Fibroblast of skin of left quadriceps (primary cell): ENCODE measurements at places on chromosomes 16 and 17.

DNA sequence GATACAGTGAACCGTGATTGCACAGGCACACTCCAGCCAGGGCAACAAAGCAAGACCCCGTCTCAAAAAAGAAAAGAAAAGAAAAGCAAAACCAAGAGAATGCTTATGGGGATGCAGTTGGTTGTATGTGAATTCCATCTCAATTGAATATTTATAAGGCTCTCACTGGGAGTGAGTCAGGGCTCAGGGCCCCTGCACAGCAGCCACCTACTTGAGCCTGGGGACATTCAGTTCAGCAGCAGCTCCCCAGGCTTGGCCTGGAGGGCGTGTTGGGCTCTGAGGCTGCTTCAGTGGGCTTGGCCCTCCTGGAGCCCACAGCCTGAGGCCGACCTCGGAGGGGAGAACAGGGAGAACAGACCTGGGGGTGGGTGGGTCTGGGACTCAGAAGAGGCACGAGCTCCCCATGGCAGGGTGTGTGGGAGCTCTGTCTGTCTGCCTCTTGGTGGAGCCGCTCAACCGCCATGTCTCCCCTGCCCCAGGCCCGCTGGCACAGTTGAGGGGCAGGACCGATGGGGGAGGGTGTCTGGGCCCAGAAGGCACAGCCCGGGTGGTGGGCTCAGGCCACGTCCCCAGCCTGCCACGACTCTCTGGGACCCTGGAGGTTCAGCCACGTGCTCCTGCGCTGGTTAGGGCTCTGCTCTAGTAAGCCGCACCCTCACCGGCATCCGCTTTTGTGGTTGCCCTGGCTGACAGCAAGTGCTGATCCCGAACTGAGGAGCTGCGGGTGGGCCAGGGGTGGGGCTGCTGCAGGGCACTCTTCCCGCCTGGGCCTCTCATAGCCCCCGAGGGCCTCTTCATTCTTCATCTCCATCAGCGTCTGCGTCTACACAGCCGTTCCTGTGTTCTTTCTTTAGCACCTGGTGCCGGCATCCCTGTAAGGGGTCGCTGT is 24.8 kb downstream of the ZFPM1 start:
- DNase-seq, result no peak

DNA sequence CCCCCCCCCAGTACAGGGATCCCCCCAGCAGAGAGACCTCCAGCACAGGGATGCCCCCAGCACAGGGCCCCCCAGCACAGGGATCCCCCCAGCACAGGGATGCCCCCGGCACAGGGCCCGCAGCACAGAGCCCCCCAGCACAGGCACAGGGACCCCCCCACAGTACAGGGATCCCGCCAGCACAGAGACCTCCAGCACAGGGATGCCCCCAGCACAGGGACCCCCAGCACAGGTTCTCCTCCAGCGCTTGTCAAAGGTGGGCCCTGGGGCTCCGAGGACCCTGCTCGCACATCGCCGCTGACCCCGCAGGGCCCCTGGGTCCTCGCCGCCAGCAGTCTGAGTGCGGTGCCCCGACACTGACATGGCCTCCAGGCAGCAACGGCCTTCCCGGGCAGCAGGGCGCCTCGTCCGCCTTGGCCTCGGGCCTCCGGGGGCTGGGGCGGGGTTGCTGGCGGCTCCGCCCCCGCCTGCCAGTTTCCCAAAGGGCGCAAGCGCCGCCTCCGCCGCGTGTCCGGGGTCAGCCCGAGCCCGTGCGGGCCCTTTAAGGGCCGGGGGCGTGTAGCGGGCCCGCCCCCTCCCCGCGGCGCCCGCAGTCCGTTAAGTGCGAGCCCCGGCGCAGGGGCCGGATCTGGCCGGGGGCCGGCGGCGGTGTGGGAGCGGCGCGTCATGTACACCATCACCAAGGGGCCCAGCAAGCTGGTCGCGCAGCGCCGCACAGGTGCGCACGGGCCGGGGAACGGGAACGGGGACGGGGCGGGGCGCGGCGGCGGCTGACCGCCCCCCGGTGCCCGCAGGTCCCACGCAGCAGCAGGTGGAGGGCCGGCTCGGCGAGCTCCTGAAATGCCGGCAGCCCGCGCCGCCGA is at the start of gene MCRIP2:
MCRIP2 (plus strand) TSS at position 503 of the 863 bp plus-strand sequence; CDS start at position 667, 164 bp downstream.
- DNase-seq, result peak; percentile 16

DNA sequence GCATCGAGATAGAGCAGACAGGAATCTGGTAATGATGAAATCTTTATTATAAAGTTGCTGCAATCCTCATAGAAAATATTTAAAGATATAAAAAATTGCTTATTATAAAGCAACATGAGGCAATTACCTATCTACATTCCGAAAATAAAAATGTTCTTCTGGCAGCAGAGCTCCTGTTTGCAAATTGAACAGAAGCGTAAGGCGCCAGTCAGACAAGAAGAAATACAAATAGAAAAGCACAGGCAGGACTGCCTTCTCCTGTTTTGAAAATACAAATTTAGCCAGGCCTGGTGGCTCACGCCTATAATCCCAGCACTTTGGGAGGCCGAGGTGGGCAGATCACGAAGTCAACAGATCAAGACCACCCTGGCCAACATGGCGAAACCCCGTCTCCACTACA is 95.6 kb downstream of the CDYL2 start:
- DNase-seq, result no peak

- no peak for DNase-seq
Observed at GRCh38 chr16:1458977-1459341, 14.6 kb upstream of the CCDC154 start.

GRCh38 chr16:56479469-56479868 is 28.1 kb downstream of the OGFOD1 start:
- no peak for DNase-seq

DNA sequence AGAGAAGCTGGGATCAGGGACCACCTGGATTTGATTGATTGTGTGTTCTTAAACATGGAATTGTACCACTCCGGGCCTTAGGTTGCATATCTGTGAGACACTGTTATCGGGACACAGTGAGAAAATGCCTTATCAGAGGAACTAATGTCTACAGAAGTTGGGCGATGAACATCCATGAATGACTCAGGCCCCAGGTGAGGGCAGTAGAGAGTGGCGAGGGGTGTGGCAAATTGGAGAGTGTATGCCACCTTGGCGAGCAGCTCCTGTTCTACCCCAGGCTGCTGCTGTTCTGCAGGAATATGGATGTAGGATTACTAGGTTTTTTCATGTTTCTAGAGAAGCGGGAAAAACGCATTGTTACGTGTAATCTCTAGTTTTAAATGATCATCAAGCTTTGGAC is 38.8 kb downstream of the CLEC16A start:
- no peak for DNase-seq

DNA sequence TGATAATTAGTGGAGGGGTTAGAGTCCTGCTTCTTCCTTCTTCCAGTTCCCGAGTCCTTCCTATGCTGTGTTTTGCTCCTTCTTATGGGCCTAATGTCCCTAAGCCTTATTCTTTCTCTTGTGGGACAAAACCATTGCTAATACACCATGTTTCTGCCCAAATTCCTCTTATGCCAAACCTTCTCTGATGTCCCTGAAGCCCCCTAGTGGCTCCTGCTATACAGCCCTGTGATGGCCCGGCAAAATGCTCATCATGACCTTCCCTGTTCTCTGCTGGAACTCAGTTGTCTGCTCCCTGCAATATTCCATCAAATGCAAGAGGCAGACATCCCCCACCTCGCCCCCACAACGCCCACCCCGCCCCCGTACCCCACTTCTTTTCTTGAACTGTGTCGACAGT is 171.6 kb downstream of the CDH11 start:
- no peak for DNase-seq

GRCh38 chr17:60743799-60744198 is 66.1 kb downstream of the BCAS3 start:
- DNase-seq, result peak; percentile 48

DNA sequence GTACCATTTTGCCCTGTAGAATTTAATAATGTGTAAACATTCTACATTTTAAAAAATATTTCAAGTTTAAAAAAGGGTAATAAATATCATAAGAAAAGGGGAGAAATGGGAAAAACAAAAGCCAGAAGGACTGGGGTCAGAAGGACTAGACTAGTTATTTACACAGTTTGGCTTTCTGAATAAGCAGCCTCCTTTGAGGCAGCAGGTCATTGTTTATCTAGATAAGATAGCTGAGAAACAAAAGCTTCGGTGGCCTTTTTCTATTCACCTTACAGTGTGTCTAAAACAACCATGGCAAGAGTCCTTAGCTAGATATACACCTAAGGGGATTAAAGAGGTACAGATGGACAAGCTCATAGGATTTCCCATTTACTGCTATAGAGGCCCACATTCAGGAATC is 396.5 kb upstream of the PMFBP1 start:
- no peak for DNase-seq

- no peak for DNase-seq
Observed at GRCh38 chr17:64611369-64611768, 50.7 kb downstream of the SMURF2 start.

- DNase-seq, result peak; percentile 39
Observed at GRCh38 chr17:71760062-71760720, 360.6 kb upstream of the SOX9 start.

GRCh38 chr17:1783834-1784611 is 22.2 kb downstream of the SERPINF1 start:
- DNase-seq, result peak; percentile 59

DNA sequence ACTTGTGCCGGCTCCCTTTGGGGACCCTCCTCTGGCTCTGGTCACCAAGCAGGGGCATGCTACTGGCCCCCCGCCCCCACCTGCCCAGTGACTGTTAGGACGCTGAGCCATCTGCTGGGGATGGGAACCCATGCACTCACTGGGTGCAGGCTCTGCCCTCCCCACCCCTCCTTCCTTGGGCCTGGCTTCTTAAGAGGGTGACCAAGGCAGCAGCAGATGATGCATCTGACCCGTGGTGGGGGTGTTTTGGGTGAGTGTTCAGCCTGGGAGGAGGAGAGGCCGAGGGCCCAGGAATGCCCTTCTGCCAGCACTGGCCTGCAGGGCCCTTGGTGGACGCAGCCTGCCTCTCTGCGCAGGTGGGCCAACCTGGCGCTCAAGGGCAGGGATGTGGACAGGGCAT is 19.2 kb upstream of the MTSS2 start:
- DNase-seq, result no peak

GRCh38 chr16:19705843-19706242 is 12.2 kb downstream of the KNOP1 start:
- no peak for DNase-seq

GRCh38 chr17:76532072-76532651 is 5.3 kb downstream of the CYGB start:
- DNase-seq, result no peak

DNA sequence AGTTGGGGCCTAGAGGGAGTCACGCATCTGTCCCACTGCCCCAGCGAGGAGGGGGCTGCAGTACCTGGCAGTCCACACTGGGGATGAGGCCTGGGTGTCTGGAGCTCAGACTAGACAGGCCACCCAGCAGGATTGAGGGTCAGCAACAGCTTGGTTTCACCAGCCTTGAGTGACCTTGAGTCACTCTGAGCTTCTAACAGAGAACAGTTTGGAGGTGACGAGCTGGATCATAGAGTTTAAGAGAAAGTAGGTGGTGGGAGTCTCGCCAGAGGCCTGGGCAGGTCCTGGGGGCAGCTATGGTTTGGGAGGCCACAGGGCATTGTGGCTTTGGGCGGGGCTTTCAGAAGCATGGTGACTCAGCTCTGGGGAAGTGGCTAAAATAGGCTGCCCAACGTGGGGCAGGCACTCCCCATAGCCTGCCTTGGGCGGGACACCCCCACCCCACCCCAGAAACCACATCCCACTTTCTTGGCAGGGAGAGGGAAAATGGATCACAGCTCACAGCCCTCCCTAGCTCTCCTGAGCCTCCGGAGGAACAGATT is 20.5 kb downstream of the CDC42EP4 start:
- DNase-seq, result peak; percentile 40

DNA sequence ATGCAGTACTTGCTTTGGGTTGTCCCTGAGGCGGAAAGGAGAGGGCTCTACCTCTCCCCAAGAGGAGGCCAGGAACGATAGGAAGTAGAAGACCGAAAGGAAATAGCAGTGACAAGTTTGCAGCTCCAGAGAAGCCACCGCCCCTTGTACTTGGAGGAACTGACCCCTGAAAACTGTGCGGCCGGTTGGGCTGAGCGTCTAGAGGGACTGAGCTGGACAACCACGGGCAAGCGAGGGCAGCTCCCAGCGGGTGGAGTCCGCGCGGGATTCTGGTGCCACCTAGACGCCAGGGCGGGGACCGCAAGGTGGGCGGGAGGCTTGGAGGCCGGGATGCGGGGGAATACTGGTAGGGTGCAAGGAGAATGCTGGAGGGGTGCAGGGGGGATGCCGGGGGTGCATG is 1.3 kb upstream of the SLC6A4 start:
- DNase-seq, result no peak

DNA sequence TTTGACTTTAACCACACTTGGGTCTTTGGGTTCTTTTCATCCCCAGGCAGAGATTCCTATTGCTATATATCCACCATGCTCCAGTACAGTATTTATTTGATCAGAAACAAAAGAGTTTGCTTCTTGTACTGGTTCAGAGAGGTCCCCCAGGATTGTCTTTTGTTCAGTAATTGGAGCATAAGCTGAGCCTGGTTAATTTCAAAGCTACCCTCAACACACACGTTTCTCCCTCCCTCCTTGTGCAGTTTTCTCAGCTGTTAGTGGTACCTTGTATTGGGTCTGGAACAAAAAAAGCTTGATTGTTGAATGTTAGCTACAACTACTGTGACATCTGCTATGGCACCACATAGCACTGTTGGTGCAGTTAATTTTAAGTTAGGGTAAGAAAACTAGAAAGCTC is 50.0 kb downstream of the NUP93 start:
- no peak for DNase-seq

DNA sequence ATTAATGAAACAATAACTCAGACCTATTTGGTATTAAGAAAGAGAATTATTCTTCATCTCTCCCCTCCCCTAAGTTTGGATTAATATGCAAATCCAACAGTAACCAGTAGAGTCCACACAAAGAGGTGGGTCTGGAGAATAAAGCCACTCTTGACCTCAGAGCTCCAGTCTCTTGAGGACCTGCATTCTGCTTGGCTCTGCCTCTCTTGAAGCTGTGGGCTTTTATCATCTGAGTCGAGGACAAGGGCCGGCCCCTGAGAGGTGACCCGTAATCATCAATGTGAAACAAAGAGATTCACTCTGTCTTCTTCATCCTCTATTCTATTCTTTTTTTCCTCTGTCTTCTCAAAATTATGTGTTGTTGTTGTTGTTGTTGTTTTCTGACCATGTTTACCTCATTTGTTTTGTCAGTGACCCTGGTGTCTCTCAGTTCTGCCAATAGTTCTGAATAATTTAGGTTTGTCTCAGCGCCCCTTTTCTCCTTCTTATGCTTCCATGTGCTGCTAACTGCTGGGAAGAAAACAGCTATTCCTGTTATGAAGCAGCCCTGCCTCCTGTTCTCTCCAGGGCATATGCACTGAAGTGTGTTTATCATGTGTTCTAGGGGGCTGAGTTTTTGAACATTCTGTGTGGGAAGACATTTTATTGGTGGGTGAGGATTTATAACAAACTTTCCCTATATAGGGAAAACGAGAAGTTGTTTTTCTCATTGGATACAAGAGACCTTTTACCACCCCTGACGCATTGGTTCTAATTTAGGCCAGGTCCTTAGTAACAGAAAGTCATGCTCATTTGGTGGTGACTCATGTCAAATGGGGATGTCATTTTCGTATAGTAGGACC is 135.8 kb downstream of the TRIM37 start:
- DNase-seq, result no peak

GRCh38 chr17:55005520-55005919 is 37.0 kb downstream of the STXBP4 start:
- DNase-seq, result no peak

- DNase-seq, result peak; percentile 69
Observed at GRCh38 chr17:63425483-63425882, 20.6 kb downstream of the CYB561 start.
